ENCODE measurements at places on chromosomes 2 and 18.

- no peak for DNase-seq
Observed at GRCh38 chr18:48138210-48138609, 207.8 kb upstream of the SMAD2 start.

DNA sequence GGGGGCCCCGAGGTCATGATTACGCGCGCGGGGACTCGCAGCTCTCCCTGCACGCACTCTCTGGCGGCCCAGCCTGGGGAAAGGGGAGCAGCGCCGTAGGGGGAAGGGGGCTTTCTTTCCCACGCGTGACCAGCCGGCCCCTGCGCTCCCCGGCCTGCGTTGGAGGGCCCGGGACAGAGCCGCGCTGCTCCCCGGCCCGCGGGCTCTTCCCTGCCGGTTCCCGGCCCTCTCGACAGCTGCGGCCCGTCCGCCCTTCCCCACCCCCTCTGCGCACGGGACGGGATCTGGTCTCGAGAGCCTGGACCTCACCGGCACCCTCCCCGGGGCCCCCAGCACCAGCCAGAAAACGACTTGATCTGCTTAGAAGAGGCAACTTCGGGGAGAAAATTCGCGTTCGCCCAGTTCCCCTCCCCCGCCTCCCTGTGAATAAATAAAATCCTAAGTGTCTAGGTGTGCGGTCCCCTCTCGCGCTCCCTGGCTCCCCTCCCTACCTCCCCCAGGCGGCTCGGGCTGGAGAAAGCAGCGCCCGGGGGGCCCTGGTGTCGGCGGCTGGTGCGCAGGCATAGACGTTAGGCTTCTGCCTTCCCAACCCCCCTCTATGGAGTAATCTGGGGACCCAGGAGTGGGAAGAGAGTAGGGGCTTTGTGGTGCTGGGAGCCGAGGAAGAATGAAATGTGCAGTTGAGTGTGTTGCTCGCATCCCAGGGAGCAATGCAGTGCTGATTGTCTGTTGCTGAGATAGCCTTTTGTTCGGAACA, 803 bp upstream of the FIGN start:
- no peak for DNase-seq

- DNase-seq: no peak
Observed at GRCh38 chr2:109438146-109438545, 175.6 kb downstream of the SEPTIN10 start.

- DNase-seq: no peak
Observed at GRCh38 chr2:218404351-218405085, 4.8 kb downstream of the CTDSP1 start.

GRCh38 chr2:47520825-47521665, 118.1 kb downstream of the MSH2 start:
- peak; percentile 62 for DNase-seq

GRCh38 chr2:220006152-220006621, 378.8 kb downstream of the SLC4A3 start:
- DNase-seq: no peak

Measured in anterior cingulate cortex (tissue), 58 donors.